NCI-H1417 (cell line): ENCODE measurements at places on chromosomes 3 and 15.

- no peak for DNase-seq
These were observed 3.8 kb downstream of the MPI start for GRCh38 chr15:74893627-74894026.

GRCh38 chr3:67489816-67490215, 164.6 kb downstream of the SUCLG2 start:
- no peak for DNase-seq

GRCh38 chr3:85821130-85821756, 862.5 kb downstream of the CADM2 start:
- no peak for DNase-seq

DNA sequence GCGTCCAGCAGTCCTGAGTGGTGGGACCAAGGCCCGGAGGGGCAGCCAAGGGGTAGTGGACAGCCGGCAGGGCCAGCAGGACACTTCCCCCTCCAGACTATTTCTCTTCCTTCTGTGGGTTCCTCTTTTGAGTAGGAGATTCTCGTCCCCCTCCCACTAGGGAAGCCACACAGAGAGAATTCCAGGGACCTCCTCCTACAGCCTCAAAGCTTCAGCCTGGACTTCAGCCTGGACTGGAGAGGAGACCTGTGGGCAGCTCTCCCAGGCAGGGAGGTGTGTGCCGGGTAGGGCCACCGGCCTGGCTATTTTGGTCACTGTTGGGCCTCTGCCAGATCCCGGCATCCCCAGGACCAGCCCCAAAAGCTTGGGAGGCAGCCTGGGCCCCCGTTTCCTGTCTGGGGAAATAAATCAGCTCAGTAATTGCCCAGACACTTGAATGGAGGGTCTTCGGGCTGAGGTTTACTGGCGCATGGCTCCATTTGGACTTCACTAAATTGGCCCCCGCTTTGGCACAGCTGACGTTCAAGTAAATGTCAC, 1.3 kb downstream of the SLC6A6 start:
- peak; percentile 62 for DNase-seq

DNA sequence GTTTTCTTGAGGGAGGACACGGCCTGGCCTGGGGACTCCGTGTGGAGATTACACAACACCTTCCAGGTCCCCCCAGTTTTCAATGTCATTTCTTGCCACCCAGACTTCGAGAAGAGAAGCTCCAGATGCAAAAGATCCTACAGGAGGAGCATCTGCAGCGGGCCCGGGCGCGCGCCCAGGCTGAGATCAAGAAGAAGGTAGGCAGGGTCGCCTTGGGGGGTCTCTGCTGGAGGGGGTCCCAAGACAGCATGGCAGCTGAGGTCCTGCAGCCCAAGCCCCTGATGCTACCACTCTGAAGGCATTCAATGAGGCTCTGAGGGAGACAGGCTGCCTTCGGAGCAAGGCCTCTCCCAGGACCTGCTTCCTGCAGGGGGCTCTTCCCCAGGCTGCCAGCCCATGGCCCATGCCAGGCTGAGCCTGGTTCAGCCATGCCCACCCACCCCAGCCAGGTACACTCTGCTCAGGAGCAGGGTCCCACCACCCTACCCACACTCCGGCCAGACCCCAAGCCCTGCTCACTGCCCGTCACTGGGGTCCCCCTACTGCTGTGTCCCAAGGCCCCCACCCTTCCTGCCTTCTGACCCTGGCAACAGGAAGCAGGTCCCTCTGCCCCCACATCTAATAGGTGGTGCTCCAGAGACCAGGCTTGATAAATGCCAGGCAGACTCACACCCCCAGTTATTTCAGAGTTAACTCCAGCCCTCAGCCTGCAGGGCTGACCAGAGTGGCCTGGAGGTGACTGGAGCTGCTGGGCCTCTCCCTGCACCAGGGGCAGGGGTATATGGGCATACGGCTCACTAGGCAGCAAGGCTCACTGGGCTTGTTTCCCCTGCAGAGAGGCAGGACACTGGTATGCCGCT, 40.0 kb downstream of the ZXDC start:
- no peak for DNase-seq

DNA sequence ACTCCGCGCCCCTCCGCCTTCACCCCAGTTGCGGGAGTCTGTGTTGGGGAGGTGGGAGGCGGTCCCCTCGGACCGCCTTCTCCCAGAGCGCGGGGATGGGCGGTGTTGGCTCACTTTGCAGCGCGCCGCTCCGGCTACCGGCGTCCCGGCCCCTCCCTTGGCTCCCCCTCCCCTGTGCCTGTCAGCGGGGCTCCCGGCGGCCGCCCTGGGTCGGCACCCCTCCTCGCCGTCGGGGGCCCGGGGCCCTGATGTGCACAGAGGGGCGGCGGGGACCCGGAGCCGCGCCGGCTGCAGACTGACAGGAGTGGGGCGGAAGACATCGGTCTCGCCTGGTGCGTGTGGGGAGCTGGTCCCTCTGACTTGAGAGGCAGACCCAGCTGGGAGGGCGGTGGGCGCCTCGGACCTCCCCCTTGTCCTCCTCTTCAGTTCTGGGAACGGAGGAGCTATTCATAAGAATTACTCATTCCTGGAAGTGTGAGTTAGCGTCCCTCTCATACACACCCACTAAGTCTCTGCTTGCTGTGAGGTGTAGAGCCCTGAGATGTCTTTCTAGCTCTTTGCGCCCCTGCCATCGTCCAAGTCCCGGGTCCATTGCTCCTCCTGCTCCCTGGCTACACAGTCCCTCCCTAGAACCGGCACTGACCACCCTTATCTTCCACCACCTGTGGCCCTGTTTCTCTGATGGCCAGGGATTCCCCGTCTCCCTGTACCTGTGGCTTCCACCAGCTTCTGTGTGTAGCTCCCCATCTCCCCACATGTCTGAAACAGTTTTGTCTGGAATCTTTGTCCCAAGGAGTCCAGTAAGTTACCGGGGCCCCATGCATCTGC, 42.3 kb upstream of the ROPN1 start:
- no peak for DNase-seq

DNA sequence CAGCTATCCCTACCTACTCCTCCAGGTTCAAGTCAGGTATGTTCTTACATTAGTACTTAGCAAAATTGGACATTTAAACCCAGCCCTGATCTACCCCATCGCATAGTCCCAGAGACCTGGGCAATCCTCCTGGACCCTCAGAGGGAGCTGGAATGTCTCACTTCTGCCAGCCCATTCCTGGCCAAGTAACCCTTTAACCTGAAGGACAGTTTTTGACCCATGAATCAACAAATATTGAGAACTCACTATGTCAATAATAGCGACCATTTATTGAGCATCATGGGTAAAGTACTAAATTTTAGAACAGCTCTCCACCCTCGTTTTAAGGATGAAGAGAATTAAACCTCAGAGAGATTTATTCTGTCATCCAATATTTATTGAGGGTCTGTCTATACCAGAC, 70.4 kb downstream of the RBPMS2 start:
- no peak for DNase-seq

DNA sequence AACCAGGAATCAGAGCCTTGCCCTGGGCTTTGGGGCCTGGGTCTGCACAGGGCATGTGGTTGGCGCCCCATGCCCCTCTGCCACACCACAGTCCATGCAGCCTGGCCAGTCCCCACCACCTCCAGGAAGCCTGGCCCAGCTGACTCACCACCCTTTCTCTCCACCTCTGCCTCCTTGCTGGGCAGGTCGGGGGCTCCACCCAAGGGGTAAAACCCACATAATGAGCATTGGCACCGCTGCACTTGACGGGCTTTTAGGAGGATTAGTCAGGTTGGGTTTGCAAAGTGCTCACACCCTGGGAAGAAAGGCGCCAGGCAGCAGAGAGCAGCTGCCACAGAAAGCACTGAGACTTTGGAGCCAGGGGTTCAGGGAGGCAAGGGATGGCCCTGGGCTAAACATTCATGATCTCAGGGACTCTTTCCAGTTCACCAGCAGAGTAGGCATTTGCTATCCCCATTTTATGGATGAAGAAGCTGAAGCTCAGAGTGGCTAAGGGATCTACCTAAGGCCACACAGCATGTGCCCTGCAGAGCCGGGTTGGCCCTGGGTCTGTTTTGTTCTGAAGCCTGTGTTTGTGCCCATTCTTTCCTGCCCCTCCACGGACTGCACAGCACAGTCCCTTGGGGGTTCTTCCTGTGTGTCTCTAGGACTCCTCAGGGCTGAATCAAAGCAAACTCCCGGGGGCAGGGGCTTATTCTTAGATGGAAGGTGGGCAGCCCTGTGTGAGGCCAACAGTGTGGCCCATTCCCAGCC, 113.4 kb downstream of the ETFA start:
- DNase-seq: no peak

DNA sequence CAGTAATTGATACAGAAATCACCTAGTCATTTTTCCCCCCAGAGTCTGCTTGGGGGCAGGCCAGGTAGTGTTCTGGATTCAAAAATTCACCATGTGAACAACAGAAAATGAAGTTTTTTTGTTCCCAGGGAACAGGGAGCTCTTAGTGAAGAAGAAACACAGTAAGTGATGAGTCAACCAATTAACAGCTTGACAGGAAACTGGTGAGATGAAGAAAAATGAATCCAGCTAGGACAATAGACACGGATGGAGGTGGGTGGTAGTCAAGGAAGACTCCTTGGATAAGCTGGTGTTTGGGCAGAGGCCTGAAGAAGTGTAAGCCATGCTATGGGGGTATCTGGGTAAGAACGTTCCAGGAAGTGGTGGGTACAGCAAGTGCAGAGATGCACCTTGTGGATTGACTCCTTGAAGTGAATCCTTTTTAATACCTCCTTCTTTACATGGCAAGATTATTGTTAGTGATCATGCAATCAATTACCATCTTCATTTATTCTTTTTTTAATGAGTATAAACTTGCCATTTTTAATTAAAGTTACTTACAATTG, 339.9 kb upstream of the RGMA start:
- no peak for DNase-seq

DNA sequence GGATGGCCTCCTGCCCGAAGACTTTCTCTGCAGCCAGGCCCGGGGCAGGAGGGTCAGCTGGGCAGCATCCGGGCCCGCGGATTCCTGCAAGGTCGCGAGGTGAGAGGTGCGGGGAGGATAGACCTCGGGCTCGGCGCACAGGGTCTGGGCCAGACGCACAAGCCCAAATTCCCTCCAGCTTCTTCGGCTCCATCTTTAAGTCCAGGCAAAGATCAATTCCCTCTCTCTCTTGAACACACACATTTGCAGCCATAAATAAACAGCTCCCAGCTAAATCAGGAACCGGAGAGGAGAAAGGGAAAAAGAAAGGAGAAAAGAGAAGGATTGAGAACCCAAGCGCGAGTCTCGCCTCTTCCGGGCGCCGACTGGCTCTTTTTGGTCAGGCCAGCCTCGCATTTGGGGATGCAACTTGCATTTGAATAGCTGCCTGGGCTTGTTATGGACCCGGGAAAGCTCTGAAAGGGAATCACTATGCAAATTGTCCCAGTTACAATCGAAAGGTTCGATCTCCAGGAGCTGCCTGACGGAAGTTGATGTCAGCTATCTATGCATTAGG, 14.5 kb upstream of the ONECUT1 start:
- no peak for DNase-seq

DNA sequence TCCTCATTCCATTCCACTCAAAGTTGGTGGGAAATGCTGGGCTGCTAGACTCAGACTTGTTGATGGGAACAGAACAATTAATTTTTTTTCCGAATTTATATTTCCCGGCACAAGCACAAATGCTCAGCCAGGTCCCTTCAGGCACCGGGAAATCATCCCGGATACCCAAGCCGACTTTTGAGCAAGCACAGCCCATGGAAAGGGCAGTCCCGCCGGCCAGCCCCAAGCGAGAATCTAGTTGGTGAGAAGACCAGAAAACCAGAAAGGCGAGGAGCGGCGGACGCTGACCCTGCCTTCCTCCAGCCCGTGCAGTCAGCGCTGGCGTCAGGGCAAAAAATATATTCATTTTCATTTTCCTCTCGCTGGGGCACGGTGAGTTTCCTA, 763 bp upstream of the ZIC4 start:
- no peak for DNase-seq

- peak; percentile 62 for DNase-seq
These were observed 11.6 kb downstream of the TRPC1 start for GRCh38 chr3:142735462-142735861.

- peak; percentile 30 for DNase-seq
These were observed 37.9 kb downstream of the NR1I2 start for GRCh38 chr3:119819806-119820205.

DNA sequence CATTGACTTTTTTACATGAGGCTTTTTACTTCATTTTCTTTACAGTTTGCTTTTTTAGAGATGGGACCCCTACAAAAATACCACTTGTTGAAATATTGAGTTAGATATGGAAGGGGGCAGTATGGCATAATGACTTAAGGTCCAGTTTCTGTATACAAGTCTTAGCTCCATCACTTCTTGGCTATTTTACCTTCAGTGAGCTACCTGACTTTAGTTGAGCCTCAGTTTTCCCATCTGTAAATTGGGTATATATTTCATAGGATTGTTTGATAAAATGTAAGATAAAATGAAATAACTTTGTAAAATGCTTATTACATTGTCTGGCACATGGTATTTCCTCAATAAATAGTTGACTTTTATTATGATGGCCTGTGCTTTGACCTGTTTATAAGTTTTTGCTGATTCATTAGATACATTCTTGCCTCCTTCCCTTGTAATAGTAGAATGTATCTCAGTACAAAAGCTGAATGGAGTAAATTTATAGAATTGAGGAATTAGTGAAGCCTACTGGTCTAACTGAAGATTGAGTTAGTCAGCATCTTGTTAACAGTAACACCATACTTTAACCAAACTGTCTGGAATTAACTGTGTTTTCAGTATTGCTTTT, 27.6 kb downstream of the TBC1D23 start:
- no peak for DNase-seq
